Stimulated activated CD4-positive, alpha-beta T cell treated with anti-CD3 and anti-CD28 coated beads, Interleukin-12 subunit alpha, Interleukin-12 subunit beta, amount 100 ng/mL, for 4 hours (primary cell): ENCODE measurements at places on chromosomes 11 and 22.

- no peak for DNase-seq
Observed at GRCh38 chr22:43176090-43176489, 10.8 kb downstream of the TTLL12 start.

DNA sequence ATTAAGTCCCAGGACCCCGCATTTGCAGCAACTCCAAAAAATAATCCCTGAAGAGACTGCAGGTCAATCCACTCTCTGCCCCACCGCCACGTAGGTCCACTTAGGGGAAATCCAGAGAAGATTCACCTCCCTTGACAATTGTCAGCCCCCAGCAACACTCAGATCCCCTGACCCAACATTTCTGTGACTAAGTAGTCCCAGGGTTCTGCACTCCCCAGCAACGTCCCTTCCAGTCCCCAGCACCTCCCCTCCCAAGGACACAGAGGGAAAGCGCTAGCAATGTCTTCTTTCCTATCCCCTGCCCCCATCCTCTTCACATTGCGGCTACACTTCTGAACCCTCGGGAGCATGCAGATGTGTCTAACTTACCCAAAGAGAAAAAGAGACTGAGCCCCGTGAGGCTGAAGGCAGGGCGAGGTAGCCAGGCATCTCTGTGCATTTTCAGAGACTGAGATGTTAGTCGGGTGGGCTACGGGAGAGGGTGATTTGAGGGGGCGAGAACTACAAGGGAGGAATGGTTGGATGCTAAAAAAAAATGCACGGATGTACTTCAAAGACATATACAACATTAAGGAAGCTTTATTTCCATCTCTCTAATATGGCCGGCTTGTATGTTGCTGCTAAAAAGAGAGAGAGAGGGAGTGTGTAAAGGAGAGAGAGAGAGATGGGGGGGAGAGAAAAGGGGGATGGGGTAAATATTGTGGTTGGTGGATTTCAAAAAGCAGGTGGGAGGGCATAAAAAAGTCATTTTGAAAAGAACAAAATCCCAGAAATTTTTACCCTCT lies at the start of gene SCN2B:
SCN2B (minus strand) TSS at position 647 of the 785 bp plus-strand sequence; CDS start at position 439, 208 bp downstream.
- no peak for DNase-seq

GRCh38 chr11:117187428-117187798 lies 8.9 kb downstream of the SIDT2 start:
- DNase-seq: no peak

DNA sequence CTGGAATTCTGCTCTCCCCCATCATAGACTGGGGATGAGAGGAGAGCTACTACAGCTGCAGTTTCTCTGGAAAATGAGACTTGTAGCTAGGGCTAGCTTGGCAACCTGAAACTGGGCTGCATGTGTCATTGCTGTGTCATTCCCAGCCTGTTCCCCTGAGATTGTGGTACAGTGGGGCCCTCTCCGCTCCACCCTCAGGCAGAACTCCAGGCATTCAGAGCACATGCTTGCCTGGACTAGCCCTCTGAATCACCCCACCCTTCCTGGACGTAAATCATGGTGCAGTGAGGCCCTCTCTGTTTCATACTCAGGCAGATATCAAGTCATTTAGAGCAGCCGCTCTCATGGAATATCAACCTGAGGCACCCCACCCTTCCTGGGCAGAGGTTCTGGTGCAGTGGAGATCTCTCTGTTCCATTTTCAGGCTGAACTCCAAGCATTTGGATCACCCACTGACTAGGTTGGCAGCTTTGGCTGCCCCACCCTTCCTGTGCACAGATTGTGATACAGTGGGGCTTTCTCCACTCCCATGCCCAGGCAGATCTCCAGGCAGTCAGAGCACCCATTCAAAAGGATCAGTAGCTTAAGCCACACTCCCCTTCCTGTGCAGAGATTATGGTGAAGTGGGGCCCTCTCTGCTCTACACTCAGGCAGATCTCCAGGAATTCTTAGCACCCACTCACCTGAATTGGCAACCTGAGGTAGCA lies 274.4 kb downstream of the C11orf87 start:
- no peak for DNase-seq

DNA sequence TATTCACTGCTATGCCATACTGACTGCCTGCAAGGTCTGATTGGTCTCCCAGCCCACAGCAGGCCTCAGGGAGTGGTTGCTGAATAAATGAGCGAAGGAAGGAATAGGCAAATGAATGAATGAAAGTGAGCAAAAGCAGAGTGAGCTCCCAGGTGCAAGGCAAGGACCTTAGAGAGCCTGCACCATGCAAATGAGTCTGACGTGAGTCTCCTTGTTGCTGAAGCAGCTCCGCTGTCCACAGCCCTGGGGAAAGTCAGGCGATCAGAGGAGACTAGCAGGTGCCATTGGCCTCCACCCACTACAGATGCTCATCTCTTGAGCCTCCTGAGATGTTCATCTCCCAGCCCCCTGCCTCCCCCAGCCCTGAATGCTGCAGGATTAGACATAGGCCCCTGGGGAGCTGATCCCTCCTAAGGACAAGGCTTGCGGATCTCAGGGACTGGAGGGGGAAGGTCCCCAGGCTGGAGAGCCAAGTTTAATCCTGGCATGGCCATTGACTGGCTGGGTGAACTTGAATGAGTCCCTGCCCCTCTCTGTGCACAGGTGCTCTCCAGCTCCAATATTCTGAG lies 22.1 kb downstream of the GDPD5 start:
- DNase-seq: no peak
